Fibroblast of skin of scalp (primary cell): ENCODE measurements at places on chromosomes 2 and 18.

DNA sequence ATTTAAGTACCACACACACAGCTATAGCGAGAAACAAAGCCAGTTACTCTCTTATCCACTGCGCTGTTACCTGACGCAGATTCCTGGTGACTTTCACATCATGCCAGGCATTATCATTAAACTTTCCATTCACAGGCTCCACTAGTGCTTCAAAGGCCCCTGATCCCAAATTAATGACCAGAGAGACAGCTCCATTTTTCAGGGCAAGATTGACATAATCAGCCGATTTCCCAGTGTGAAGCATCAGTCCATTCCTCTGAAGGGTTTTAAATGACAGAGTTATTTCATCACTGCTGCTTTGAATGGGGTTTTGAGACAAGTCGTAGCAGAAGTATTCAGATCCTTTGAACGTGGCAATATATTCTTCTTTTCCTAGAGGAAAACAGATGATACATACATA, 408.7 kb downstream of the NRXN1 start:
- no peak for DNase-seq

GRCh38 chr2:128664499-128664971, 345.9 kb upstream of the HS6ST1 start:
- DNase-seq = no peak

GRCh38 chr18:2881840-2882195, 35.0 kb downstream of the EMILIN2 start:
- DNase-seq = no peak

- no peak for DNase-seq
Observed at GRCh38 chr2:69735686-69736085, 6.2 kb upstream of the ANXA4 start.

- DNase-seq = no peak
Observed at GRCh38 chr2:54755641-54756326, 32.3 kb downstream of the EML6 start.
